ENCODE measurements at places on chromosomes 7 and 10.

DNA sequence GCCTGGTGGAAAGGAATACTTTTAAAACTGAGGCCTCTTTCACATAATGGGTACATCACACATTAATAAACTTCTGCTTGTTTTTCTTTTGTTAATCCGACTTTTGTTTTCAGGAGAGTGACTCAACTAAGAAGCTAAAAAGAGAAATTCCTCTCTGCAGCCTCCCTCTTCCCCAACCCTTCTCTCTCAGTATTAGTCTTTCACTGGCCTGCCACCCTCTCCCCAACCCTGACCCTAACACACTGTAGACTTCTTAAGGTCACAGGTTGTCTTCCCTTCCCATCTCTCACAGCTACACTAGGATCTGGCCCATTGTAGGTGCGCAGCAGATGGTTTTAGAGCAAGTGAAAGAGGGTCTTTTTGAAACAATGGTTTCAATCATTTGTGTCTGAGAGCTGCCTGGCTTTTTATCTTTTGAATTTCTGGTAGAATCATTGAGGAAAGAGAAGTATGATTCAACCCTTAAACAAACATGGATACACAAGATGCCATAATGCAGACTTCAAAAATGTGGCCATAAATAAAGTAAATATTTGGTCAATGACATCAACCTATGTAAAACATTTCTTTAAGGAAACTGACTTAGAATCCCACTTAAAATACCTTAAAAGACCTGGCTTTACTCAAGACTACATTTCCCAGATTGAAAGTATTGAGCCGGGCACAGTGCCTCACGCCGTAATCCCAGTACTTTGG, 17.9 kb upstream of the FFAR4 start:
- DNase-seq, result no peak

- no peak for DNase-seq
Measured at GRCh38 chr10:78664929-78665553, 403.7 kb upstream of the ZMIZ1 start.

- no peak for DNase-seq
Measured at GRCh38 chr7:116499168-116500077, at the start of gene CAV2. Gene CAV2, plus strand, starts transcription at chr7:116499738. Its CDS starts 44 bp downstream, at chr7:116499782.

GRCh38 chr10:71840958-71841335, 10.1 kb downstream of the PSAP start:
- DNase-seq, result no peak

DNA sequence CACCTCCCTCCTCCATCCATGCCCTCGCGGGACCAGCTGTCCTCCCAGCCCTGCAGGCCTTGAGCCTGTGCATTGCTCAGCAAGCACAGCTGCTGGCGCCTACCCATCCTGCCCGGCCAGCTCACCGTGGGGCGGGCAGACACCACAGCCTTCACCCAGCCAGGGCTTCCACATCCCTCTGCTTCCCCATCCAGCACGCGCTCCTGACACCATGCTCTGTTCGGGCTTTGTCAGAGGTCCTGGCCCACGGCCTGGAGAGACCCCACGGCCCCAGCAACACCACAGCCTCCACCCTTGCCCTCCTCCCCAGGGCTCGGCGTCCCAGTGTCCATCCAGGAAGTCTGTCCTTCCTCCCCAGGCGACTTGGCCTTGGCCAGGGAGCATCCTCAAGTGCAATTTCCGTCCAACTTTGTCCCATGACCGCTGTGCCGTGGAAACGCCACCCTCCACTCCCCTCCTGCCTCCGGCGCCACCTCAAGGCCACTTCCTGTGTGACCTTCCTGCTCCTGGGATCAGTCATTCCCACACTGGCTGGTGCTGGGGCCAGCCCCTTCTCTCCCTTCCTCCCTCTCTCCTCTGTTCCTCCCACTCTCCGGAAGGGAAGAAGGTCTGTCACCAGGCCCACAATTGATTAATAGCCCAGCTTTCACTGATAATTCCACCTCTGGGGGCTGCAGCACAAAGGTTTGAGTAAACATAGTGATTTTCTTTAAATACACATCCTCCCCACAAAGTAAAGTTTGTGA, 71.5 kb upstream of the SMNDC1 start:
- DNase-seq, result no peak
